ENCODE measurements at places on chromosomes 2 and 18.

DNA sequence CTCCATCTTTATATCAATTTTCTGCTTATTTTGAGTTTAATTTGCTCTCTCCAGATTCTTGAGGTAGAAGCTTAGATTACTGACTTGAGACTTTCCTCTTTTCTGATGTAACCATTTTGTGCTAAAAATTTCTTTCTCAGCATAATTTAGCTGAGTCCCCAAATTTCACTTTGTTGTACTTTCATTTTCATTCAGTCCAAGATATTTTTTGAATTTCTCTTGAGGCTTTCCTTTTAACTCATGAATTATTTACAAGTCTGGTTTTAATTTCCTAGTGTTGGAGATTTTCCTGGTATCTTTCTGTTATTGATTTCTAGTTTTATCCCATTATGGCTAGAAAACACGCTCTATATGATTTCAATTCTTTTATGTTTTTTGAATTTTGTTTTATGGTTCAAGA, 144.7 kb upstream of the PGAP1 start:
- no peak for DNase-seq

DNA sequence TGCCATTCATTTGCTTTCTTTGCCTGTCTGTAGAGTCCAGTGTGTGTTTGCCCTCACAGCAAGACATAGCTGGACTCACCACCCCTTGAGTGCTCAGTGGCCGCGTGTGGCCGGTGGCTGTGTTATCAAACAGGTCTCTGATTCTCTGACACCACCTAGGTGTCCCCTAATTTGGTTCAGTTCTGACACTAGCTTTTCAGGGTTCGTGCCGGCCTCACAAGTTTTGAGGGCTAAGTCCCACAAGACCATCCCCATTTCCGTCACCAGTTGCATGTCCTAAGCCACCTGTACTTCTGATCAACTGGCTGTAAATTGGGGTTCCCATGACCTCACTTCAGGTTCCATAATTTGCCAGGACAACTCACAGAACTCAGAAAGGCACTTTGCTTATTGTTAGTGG, 23.5 kb downstream of the NCK2 start:
- no peak for DNase-seq

DNA sequence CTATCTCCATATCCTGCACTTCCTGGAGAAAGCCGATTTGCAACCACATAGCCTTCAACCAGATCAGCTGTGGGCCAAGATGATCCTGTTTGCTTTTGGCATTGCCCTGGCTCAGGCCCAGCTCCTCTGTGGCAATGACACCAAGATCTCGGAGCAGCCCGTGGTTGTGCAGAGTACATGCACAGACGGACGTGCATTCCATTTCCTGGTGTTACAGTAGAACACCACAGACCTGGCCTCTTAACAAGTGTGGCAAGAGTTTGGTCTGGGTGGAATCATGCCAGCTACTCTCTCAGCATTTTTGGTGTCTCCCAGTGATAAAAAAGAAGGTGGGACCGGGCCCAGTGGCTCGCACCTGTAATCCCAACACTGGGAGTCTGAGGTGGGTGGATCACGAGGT, 20.0 kb downstream of the MALT1 start:
- DNase-seq, result no peak

DNA sequence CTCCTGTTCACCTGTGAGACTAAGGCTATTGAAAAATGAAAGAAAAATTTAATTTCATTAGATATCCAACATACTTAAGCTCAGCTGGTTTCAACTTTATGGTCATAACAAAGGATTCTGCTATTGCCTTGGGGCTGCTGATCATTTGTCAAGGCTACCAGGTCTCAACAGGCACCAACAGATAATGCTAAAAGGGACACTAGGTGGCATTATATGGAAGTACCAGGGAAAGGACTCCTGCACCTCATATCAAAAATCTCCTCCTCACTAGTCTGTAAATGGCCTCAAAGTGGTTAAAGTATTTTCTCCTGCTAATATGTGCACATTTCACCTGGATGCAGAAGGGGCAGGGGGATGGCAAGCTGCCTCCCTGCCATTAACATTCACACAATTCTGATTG, 167.9 kb upstream of the REG3A start:
- no peak for DNase-seq

DNA sequence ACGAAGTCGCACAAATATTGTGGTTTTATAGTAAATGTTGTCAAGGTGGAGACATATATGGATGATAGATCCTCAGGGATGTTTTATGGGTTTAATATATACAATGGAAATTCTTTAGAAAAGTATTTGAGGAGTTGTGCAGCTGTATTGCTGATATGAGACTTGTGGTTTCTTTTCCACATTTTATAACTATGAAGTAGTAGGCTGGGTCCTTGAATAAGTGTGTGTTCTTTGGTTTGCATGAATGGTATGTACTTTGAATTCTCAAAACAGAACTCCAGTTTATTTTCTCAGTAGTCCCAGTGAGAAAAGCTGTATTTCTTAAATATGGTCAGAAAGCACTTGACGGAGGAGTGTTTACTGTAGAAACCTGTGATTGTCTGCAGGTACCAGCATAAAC, 42.4 kb downstream of the PLCL1 start:
- DNase-seq, result no peak

- DNase-seq, result no peak
Measured at GRCh38 chr2:142515493-142515892, 362.0 kb upstream of the KYNU start.

DNA sequence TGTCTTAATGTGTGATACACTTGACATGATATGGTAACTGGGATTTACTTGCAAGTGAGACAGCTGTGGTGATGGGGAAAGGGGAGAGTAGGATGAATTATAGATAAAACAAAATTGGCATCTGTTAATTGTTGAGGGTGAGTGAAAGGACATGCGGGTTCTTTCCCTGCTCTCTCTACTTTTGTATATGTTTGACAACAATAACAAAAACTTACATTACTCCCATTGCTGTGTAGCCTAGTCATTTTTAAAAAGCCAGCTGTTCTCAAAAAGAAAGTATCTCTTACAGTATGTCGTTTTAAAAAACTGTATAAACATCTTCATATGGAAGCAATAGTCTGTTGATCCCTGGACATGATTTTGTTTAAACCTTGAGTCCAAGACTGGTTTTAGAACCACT, 117.6 kb downstream of the MYO1B start:
- no peak for DNase-seq

DNA sequence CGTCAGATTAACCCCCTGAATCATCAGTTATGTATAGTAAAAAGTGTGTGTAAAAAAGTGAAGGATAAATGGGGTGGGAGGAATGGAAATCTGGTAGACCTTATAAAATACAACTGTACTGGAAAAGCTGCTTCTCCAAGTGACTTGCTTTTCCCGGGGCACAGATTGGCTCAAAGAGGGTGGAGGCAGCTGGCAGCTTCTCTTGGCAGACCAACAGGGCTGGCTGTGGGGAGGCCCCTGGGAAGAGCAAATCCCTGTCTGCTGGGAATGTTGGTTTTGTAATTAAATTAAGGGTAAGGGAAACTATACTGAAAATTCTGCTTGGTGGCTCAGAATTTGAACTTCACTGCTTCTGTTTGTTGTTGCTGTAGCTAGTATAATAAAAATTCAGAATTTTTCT, 154.2 kb upstream of the DLX2 start:
- no peak for DNase-seq

DNA sequence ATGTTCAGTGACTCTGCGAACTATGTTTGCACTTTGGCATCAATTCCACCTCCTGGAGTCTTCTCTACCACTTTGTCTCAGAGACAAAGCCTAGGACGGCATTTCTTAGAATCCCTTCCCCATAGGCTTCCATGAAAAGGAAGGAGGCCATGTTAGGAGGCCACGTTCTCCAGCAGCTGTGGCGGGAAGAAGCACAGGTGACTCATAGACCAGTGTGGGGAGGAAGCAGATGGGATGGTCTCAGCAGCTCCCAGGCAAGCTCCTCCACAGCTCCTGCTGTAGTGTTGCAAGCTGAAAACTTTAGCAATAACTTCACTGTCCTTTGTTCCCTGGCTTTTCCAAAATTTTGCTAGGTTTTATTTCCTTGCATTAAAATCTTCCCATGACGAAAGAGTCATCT, 781.3 kb upstream of the ID2 start:
- DNase-seq, result no peak

DNA sequence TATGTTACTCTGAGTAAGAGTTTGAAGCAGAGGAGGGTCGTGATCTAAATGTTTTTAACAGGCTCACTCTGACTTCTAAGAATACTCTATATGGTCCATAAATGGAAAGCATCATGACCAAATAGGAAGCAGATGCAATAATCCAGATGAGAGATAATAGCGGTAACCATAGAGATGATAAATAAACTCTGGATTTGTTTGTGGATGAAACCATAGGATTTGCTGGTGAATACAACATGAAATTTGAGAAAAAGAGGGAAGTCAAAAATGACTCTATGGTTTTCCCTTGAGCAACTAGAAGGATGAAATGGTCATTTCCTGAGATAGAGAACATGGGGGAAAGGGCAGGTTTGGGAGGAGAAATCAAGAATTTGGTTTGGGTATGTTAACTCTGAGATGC, 3.9 kb downstream of the HEATR5B start:
- peak; percentile 19 for DNase-seq

DNA sequence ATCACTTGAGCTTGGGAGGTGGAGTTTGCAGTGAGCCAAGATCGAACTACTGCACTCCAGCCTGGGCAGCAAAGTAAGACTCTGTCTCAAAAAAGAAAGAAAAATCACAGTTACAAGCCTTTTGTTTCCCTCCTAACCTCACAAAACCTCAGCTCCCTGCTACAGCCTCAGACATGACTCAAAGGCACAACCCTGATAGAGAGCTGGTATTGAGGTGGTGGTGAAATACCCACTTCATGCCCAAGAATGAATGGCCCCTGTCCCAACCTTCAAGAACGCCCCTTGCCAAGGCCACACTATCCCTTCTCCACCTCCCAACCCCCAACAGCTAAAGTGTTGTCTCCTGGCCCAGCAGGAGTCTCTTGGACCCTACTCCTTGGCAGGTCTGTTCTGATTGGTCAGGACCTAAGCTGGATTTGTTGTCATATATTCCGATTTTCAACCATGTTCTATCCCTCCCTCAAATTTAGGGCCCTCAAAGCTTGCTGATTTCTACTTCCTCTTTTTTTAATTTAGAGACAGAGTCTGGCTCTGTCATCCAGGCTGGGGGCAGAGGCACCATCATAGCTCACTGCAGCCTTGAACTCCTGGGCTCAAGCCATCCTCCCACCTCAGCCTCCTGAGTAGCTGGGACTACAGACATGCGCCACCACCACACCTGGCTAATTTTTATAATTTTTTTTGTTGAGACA, 61.9 kb upstream of the BZW1 start:
- DNase-seq, result no peak

- no peak for DNase-seq
Measured at GRCh38 chr2:37984589-37984988, 59.5 kb downstream of the RMDN2 start.

- DNase-seq, result no peak
Measured at GRCh38 chr2:158217593-158217992, 115.9 kb downstream of the UPP2 start.

DNA sequence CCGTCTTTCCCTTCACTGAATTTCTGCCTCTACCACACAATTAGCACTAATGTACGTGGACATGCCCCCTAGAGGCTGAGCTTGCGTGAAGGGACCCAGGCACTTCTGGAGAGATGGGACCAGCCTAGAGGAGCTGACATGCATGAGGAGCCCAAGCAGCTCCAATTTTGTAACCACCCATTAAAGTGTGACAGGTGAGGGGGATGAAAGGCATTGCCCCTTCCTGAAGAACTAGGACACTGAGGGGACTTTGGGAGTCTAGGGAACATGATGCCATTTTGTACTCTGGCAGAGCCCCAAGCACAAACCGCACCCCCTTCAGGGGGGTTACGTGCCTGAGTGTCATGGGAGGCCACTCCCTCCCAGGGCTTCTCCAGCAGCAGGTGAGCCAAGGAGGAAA, 63.6 kb downstream of the HNRNPLL start:
- DNase-seq, result no peak

DNA sequence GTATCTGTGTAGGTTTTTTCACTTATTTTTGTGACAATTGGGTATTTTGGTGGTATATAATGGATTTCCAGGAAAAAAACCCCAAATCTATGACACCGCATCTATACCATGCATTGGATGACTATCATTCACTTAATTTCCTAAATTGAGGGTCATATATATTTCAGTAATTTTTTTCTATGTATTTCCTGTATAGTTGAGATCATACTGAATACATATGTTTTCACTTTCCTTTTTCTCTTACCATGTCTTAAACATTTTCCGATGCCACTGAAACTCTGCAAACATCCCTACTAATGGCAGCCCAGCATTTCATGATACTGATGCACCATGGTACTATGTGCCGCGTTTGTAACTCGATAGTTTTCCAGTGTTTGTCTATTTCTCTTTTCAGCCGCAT, 40.4 kb downstream of the CDKL4 start:
- no peak for DNase-seq

DNA sequence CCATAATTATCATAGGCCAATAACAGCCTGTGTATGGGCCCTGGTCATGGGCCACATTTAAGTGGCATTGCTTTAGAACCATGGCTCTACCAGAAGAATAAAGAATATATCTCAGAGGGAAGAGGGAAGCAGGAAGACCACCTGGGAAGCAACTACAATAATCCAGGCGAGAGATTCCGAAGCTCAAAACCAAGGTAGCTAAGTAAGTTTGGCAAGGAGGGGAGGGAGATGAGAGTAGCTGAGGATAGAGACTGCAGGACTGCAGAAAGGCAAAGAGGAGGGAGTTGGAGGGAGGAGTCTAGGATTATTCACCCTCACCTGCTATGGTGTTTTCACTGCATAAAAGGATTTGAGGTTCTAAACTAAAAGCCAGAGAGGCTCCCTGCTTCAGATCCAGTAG, 293.5 kb downstream of the SETBP1 start:
- no peak for DNase-seq

DNA sequence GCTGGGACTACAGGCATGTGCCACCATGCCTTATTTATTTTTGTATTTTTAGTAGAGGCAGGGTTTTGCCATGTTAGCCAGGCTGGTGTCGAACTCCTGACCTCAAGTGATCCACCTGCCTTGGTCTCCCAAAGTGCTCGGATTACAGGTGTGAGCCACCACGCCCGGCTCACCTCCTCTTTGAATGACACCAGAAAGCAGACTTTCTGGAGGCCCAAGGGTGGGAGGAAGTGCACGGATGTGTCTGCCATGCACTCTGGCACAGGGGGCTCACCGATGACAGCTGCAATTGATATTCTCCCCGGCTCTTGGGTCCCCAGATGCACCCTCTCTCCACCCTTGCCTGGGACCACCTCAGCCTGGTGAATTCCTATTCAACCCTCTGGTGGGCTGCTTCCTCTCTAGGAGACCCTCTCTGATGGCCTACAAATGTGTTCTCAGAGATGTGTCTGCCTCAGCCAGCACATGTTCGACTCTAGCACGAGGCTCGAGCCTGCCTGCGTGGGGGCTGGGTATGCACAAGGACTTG, 87.3 kb downstream of the SEPTIN10 start:
- DNase-seq, result no peak

GRCh38 chr2:212523756-212524155, 14.8 kb downstream of the ERBB4 start:
- no peak for DNase-seq

DNA sequence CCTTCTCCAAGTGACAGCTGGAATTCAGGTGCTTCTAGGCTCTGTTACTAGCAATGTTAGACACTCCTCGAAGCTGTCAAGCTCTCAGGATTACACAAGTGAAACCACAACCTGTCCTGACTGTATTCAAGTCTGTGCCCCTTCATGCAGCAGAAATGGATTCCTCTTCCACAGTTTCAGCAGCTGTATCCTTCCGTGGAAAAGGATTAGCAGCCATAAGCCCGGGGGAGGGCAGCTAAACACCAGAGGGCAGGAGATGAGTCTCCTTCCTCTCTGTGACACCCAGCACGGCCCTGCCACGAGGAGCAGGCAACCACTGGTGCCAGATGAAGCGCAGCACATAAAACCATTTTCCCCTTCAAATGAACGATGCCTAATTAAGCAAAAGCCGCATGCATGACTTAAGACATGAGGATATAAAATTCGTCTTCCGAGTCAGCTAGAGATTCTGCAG, 1.2 kb downstream of the ST3GAL5 start:
- peak; percentile 44 for DNase-seq

All from HFFc6 (cell line).